ENCODE measurements at places on chromosomes 7 and 10.
A peak's percentile ranks its signal among the peaks of the same experiment; 100 is the strongest.

- DNase-seq, result peak; percentile 68
Measured at GRCh38 chr7:22435105-22435504, 64.9 kb downstream of the STEAP1B start.

DNA sequence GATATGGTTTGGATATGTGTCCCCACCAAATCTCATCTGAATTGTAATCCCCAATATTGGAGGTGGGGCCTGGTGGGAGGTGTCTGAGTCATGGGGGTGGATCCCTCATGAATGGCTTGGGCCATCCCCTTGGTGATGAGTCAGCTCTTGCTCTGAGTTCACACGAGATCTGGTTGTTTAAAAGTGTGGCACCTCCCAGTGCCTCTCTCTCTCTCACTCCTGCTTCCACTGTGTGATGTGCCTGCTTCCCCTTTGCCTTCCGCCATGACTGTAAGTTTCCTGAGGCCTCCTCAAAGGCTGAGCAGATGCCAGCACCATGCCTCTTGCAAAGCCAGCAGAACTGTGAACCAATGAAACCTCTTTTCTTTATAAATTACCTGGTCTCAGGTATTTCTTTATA, 4.8 kb upstream of the GCK start:
- no peak for DNase-seq

- DNase-seq, result no peak
Measured at GRCh38 chr10:49550563-49550962, 11.6 kb upstream of the ERCC6 start.

- DNase-seq, result no peak
Measured at GRCh38 chr7:103765901-103766300, 223.6 kb downstream of the RELN start.

DNA sequence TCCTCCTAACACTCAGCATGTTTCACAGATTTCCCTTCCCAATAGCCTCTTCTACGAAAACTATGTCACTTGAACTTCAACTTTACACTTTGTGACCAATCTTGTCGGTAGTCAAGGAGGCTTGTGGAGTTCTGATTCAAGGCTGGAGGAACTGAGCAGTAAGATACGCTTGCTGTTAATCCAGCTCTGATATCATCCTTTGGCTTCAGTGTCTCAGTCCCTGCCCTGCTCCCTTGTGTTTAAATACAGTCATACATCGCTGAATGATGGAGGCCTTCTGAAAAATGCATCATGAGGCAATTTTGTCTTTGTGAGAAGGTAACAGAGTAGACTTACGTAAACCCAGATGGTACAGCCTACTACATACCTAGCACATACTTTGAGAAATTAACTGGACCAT, 173.6 kb downstream of the RNF133 start:
- no peak for DNase-seq

DNA sequence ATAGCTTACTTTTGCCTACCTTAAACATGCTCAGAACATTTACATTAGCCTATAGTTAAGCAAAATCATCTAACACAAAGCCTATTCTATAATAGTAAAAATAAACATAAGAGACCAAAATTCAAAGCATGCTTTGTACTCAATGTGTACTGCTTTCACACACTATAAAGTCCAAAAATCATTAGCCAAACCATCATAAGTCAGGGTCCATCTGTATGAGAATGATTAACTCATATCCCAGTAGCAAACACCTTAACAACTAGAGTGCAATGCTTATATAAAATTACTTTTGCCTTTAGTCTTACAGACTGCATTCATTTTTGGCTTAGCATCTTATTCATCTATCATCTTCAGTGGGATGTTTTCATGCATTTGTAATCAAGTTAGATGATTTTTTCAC, 49.4 kb upstream of the VWC2 start:
- DNase-seq, result no peak

DNA sequence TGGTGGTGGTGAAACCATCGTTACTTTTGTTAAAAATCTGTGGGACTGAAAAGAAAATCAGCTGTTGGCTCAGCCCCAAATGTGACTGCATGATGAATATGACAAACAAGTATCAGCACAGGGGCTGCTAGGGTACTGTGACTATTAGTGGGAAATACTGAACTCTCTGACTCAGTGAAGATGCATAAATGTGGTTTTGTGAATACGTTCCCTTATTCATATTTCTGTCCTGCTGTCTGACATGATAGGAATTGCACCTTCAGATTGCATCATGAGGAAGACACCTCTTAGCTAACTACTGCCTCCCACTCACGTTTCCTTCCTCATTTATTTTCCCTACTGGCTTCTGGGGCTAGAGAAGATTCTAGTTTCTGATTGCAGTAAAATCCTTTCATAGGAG, 1.4 kb downstream of the CLEC5A start:
- DNase-seq, result no peak

- no peak for DNase-seq
Measured at GRCh38 chr7:9958486-9958885, 1015.2 kb upstream of the PHF14 start.

DNA sequence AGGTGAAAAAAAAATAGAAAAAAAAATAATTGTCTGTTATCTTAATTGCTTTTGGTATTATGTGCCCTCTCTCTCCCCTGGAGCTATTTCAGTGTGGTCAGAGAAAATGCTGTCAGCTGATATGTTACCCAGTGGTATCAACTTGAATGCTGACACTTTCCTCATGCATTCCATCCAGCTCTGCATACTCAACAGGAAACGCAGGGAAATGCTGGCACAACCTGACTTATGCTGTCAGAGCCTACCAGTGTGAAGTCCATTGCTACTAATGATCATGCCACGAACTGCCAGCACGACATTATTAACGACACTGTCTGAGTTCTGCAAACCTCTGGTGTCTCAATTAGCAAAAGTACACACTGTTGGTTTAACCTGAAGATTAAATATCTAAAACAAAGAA, 182.8 kb downstream of the ZWINT start:
- DNase-seq, result no peak

GRCh38 chr7:77426521-77427051, 10.4 kb upstream of the GSAP start:
- DNase-seq, result no peak

GRCh38 chr10:30359373-30360206, 10.5 kb upstream of the MTPAP start:
- peak; percentile 39 for DNase-seq

GRCh38 chr10:97607095-97607636, 17.6 kb downstream of the C10orf62 start:
- no peak for DNase-seq

DNA sequence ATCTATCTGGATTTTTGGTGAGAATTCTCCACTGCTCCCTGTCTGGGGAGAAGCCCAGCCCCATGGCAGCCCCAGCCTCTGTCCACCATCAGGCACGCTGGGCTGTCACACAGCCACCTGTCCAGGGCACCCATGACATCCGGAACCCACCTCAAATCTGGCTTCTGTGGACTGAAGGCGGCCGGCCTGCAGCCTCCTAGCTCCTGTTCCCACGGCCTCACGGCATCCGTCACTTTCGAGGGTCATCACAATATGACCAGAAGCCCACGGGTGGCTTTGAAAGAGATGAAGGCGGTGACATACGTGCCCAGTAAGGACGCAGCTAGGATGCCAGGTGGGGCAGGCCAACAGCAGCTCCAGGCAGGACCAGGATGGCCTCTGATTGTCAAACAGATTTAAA, 140.9 kb downstream of the PTPRN2 start:
- no peak for DNase-seq

GRCh38 chr10:86402283-86402941, 35.8 kb upstream of the GRID1 start:
- DNase-seq, result no peak

DNA sequence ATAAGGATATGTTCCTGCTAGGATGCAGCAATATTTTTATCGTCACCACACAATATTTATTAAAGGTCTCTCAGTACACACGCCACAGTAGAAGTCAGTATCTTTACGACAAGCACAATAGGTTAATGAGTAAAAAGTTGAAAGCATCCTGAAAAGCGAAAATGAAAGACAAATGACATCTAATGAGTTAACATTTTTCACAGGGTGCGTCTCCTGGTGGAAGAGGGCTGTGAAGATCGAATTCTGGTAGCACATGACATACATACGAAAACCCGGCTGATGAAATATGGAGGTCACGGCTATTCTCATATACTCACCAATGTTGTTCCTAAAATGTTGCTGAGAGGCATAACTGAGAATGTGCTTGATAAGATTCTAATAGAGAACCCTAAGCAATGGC, 10.8 kb downstream of the C1QL3 start:
- no peak for DNase-seq

DNA sequence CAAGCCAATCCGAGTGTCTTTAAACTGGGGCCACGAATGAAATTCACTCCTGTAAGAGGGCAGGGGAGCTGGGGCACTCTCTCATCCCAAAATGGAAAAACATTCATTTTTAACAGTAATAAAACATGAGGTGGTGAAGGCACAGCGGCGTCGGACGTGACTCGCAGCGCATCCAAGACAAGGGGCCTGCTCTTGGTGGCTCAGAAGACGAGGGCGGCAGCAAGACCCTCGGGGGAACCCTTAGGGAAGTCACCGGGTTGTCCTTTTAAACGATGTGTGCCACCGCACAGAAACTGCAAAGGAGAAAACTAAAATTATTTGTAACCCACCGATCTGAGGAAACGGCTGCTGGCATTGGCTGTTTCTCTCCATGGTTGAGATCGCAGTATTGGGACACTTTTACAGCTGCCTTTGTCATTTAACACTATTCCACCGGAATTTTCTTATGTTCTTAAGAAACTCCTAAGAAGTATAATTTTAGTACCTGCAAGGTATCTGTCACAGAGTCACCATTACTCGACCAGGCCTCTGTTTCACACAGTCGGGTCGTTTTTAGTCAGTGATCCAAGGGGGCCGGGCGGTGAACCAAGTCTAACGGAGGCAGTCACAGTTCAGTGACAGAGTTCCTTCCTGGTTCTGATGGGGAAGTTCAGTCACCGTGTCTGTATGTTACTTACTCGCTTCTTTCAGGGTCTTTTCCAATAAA, 159.3 kb downstream of the PTPRN2 start:
- no peak for DNase-seq

- no peak for DNase-seq
Measured at GRCh38 chr10:8563478-8563877, 509.0 kb downstream of the GATA3 start.

GRCh38 chr7:155815332-155816191, 3.3 kb upstream of the SHH start:
- no peak for DNase-seq

- no peak for DNase-seq
Measured at GRCh38 chr7:104972500-104972899, 41.5 kb upstream of the KMT2E start.

GRCh38 chr7:98134420-98135228, 28.0 kb downstream of the LMTK2 start:
- no peak for DNase-seq

DNA sequence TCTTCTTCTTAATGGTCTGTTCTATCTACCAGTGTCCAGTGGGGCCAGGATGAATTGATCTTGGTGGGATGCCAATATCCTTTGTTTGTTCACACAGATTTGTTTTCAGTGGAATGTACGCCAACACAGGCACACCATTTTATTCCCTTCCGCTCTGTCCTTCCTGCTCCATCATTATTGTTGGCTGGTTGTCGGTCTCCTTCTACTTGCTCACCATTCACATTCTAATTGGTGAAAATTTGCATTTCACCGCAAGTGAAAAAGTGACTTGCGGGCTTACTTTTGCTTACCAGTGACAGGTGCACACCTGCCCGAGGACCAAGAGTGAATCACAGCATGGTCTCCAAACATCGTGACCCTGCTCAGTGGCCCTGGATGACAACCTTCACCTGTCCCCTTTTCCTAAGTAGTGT, 148.3 kb downstream of the NOC3L start:
- DNase-seq, result no peak

- no peak for DNase-seq
Measured at GRCh38 chr10:104264783-104265182, 4.2 kb upstream of the GSTO2 start.

GRCh38 chr7:107392830-107393229, 77.0 kb upstream of the GPR22 start:
- DNase-seq, result no peak

GRCh38 chr7:27774717-27775328, 34.9 kb downstream of the TAX1BP1 start:
- DNase-seq, result no peak
